ENCODE measurements at places on chromosomes 2 and 18. TPM values are rescaled to one million over a fixed set of nuclear protein-coding genes. Genes with fewer than 3 reads are reported as not detected.

Gene FBXO36
- total RNA-seq = 1.6 TPM

Gene IL1A
- 0.12 TPM for total RNA-seq

Gene GULP1
- 9.6 TPM for total RNA-seq

Gene G6PC2
- total RNA-seq = not detected

Gene AP1S3
- total RNA-seq = 13.5 TPM

Gene PIGN
- total RNA-seq = 46.6 TPM

Gene IL1RL2
- 1.1 TPM for total RNA-seq

Gene SP5
- 1.3 TPM for total RNA-seq

Gene CRYGC
- total RNA-seq = not detected

Gene GAREM2
- 7.4 TPM for total RNA-seq

Gene CGREF1
- 3.8 TPM for total RNA-seq

- DNase-seq = peak; percentile 18
Measured at GRCh38 chr2:26460613-26461031, 17.3 kb downstream of the OTOF start.

GRCh38 chr2:224816816-224817215 lies 100.7 kb upstream of the CCDC195 start:
- DNase-seq = no peak

- no peak for DNase-seq
Measured at GRCh38 chr2:150466741-150467620, 20.5 kb downstream of the RND3 start.

DNA sequence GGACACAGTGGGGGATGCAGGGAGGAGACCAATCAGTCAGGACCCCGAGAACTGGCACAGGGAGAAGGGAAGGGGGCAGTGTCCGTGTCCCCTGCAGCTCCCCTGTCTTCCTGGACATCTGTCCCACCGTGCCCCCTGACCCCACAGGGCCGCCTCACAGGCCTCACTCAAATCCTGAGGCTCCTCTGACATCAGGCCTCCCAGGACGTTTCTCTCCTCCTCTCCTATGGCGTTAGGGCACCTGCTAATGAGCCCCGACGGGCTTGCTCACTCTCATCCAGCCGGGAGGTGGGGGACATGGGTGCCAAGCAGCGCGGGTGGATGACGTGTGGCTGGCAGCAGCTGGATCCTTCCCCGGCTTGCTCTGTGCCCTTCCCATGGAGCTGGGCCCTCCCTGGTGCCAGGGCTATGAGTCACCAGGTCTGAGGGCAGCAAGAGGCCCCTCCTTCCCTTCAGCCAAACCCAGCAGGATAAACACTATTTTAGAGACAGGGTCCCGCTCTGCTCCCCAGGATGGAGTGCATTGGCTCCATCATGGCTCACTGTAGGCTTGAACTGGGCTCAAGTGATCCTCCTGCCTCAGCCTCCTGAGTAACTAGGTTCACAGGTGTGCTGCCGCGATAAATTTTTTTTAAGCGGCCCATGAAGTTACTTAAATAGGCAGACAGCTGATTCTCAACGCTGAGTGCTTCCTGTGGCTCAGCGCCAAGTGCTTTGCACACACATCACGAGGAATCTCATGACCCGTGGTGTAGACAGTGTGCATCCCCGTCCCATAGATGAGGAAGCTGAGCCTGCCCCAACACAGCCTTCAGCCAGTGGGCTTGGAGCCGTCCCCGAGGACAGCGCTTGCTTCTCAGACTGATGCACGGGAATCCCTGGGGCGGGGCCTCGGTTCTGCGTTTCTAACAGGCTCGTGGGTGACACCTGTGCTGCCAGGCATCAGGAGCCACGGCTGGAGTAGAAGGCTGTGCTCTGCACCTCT lies 64.5 kb upstream of the HDAC4 start:
- DNase-seq = peak; percentile 65

- DNase-seq = no peak
Measured at GRCh38 chr2:236195726-236196125, 27.5 kb upstream of the GBX2 start.

- DNase-seq = no peak
Measured at GRCh38 chr2:118805064-118805690, 42.3 kb downstream of the EN1 start.

GRCh38 chr2:224145751-224146355 lies 106.8 kb upstream of the SERPINE2 start:
- peak; percentile 41 for DNase-seq

DNA sequence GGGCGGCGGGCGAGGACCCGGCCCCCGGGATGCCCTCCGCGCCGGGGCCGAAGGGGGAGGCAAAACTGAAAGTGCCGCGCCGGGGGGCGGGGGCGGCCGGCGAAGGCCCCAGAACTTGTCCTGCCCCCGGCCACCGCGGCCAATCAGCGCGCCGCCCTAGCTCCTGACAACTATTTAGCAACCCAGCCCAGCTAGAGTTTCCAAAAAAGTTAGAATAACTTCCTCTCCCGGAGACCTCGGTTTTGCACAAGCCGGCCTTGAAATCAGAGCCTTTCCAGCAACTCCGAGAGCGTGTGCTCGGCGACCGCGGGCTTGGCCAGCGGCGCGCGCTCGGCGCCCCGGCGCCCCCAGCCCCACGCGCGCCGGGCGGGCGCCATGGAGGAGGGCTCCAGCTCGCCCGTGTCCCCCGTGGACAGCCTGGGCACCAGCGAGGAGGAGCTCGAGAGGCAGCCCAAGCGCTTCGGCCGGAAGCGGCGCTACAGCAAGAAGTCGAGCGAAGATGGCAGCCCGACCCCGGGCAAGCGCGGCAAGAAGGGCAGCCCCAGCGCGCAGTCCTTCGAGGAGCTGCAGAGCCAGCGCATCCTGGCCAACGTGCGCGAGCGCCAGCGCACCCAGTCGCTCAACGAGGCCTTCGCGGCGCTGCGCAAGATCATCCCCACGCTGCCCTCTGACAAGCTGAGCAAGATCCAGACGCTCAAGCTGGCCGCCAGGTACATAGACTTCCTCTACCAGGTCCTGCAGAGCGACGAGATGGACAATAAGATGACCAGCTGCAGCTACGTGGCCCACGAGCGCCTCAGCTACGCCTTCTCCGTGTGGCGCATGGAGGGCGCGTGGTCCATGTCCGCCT lies at the start of gene TWIST2:
TWIST2 (plus strand) TSS at position 245 of the 850 bp plus-strand sequence; CDS start at position 376, 131 bp downstream.
- peak; percentile 45 for DNase-seq

DNA sequence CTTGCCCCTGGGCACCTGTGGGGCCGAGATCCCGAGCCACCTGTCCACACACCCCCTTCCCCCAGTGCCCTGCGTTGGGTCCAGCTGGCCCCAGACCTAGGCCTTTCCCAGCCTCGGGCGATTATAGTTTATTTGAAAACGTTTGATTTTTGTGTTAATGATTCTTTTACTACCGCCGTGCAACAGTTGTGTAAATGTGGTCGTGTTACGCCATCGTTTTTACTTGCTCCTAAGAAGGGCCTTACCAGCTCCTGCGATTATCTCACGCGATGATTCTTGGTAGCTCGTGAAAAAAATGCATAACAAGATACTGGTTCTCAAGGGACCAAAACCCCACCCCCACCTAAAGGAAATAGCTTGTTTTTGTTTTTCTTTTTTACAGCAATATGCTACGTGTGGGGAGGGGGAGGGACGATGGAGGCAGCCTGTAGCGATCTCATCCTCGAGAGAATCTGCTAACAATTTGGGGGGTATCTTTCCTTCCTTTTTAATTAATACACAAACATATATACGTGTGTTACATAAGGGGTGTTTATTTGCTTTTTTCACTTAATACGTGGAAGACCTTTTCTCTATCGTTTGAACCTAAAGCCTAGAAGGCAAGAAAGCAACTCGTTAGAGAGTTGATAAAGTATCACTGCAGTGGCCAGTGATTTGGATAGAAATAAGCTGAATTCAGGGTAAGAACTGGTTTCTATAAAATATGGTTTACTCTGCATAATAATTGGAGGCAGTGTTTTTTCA lies 1.0 kb downstream of the ZDBF2 start:
- DNase-seq = no peak

GRCh38 chr2:2000724-2001061 lies 256.4 kb upstream of the PXDN start:
- no peak for DNase-seq

DNA sequence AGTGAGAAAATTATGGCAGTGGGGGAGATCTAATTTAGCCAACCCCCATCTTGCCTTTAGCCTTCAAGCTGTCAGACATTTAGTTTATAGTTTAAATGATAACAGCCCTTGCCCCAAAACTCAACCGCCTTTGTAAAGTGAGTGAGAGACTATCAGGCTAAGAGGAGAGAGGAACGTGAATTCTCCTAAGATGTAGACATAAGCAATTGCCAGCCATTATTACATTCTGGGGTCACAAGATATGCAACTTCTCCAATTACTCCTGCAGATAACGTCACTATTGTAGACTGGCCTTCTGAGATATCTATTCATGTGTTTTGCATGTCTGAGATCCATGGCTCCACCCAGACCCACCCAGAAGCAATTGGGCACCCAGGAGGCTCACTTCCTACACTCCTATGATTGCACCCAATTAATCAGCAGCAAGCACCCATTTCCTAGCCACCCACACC lies 307.3 kb downstream of the NBAS start:
- no peak for DNase-seq

GRCh38 chr2:61811821-61812220 lies 42.0 kb downstream of the FAM161A start:
- no peak for DNase-seq

- DNase-seq = no peak
Measured at GRCh38 chr2:14350856-14351255, 281.7 kb upstream of the LRATD1 start.

DNA sequence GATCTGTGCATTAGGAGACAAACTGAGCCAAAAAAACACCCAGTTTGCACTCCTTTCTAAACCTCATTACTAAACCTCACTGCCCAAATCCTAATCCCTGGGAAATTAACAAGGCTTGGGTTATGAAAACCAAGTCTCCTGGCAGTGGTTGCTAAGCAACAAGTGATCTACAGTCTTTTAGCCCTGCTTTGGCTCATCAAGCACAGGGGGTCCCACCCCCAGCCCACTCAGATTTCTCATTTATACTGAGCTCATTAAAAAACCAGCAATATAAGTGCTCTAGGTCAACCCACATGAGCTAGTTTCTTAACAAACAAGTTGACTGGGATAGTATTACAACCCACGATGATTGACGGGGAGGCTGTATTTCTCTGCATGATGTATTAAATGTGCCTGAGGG lies 18.4 kb downstream of the DNER start:
- DNase-seq = no peak

GRCh38 chr2:10234409-10235094 lies 68.2 kb upstream of the HPCAL1 start:
- peak; percentile 18 for DNase-seq

GRCh38 chr2:212227755-212228154 lies 310.8 kb downstream of the ERBB4 start:
- DNase-seq = no peak

- DNase-seq = no peak
Measured at GRCh38 chr2:230934231-230935129, 9.4 kb upstream of the GPR55 start.

- no peak for DNase-seq
Measured at GRCh38 chr2:232896720-232897597, 26.9 kb downstream of the SNORC start.

DNA sequence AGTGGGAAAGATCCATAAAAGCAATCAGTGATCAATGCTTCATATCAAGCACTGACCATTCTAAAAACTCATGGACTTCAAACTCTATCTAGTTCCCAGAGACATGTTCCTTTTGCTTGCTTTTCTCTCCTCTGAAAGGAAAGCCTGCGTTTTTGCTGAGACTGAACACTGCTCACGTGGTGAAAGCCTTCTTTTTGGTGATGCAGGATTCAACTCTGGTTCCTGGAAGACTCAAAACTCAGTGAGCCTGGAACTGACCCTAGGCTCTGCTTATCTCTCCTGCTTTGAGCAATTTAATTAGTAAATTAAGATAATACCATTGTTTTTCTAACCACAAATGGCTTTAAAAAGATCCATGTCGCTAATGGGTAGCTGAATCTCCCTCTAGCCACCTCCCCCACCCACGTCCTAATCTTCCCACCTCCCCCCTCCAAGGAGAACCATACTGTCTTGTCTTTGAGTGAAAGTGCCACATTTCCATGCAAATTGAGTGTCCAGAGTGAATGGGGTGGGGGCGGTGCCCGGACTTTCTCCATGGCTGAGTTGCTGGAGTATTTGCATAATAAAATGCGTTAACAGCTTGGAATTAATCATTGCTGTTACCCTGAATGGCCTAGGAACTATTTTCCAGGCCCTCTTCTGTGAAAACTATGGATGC lies 130.5 kb downstream of the BCL11A start:
- no peak for DNase-seq

DNA sequence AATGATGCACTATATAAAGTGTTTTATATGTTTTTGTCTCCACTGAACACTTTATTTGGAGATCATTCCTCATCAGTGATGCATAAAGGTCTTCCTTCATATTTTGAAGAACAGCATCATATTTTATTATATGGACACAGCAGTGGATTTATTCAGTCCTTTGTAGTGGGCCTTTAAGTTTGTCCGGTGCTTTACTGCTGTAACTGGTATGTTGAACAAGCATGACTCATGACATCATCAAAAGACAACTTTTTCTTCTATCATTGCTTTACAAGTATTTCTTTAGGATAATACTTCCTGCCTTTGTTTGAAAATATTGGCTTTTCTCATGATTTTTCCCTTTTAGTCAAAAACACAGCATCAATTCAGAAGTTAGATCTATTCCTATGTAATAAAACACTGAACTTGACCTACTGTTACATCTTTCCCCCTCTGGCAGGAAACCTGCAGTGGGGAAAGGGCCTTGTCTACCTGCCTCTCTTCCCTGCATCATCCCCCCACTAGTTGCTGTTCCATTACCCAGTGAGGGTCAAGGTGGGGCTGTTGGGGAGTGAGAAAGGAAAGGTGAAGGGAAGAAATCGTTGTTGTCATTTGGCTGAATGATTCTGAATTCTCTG lies 241.2 kb downstream of the CYP26B1 start:
- DNase-seq = no peak

GRCh38 chr2:236167297-236168109 lies 683 bp downstream of the GBX2 start:
- no peak for DNase-seq

DNA sequence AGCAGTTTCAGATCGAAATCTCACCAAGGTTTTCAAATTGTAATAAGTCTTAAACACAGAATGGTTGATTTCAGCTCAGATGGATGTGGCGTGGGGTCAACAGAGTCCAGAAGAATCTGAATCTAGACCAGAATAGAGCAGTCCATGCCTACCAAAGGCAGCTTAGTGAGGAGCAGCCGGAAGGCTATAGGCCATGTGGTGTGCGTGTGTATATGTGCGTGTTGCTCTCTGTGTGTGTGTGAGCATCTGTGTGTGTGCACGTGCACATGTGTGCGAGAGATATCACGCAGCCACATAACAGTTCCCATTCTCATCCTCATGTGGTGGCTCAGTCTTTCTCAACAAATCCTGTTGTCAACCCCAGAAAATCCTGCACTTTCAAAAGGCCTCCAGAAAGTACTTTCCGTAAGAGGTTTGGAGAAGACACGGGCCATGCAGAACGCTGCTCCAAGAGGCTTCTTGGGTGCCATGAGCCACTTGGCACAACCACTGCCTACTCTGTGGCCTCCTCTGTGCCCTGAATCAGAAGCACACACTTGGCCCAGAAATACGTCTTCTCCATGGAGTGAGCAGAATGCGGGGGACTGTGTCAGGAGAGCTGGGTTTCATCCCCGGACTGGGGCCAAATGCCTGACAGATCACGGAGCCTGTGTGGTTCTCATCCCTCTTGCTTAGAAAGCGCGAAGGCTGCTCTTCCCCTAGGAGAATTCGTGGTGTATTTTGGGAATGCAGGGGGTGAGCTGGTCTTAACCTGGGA lies 67.3 kb downstream of the ACKR3 start:
- no peak for DNase-seq
